GOT3 (cell line): ENCODE measurements at places on chromosomes 13 and 19.

- no peak for DNase-seq
Observed at GRCh38 chr19:18594096-18594823, 5.7 kb downstream of the REX1BD start.

DNA sequence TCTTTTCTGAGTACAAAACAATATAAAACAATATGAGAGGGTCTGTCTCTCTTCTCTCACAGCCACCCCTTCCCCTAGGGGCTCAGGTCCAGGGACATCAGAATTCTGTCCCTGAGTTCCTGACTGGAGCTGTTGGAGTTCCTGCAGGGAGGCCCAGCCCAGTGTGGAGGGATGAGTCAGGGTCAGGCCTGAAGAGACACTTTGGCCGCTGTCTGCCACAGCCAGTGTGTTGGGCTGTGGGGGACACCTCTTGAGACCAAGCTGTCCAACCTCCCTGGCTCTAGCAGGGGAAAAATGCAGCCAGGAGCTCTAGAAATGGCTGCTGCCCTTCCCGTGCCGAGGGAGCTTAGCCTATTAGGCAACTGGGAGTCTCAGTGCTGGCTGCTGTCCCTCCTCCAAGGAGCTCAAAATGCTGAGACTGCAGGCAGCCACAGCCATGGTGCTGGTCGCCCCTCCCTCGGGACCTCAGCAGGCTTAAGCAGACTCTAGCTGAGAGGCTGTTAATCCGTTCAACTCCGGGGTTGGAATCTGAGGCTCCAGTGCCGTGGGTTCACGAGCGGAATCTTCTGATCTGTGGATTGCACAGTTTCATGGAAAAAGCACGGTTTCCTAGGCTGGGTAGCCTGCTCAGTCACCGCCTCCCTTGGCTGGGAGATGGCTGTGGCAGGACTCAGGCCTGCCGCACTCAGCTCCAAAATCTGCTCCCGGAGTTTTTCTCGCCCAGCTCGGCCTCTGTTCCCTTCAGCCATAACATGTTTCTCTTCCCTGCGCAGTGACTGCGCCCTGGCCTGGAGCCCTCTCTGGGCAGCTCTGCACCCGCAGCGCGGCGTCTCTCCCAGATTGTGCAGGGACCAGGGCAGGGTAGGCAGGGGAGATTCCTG lies 3.8 kb upstream of the ZNF626 start:
- DNase-seq = no peak

DNA sequence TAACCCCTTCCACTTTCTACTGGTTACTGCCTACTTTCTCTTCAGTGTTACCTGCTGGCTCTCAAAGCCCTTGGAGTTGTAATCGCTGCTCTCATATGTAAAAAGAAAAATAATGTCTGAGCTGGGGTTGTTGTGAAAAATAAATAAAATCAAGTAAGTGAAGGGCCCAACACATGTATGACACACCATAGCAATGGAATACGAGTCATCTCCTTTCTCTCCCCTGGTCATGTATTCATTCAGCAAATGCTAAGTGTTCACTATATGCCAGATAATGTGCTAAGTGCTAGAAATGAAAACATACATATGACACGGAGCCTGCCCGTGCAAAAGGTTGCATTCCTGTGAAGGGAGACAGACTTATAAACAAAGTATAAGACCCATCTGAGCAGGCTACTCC lies 535.0 kb downstream of the RFC3 start:
- no peak for DNase-seq

DNA sequence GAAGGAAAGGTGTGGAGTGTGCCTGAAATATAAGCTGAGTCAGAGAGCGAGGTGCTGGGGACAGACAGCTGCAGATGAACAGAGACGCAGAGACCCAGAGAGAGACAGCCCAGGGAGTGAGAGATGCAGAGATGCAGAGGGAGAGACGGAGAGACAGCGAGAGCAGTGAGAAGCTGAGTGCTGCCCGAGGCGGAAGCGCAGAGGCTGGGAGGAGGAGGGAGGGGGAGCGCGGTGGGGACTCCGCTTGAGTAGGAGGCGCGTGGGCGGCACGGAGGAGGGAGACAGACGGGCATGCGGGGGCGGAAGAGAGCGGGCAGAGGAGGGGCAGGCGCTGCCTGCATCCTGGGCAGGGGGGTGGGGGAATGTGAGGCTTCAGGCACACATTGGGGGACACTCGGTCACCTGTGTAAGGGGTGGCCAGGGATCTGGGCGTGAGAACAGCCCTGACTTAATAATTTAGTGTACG lies 25.7 kb downstream of the SLC8A2 start:
- no peak for DNase-seq

GRCh38 chr13:73960474-73960873 lies 173.7 kb downstream of the KLF12 start:
- DNase-seq = no peak

GRCh38 chr13:66655847-66656454 lies 574.2 kb downstream of the PCDH9 start:
- no peak for DNase-seq

- no peak for DNase-seq
Observed at GRCh38 chr19:44824761-44825160, 15.9 kb downstream of the BCAM start.

GRCh38 chr19:11383706-11384048 lies 437 bp downstream of the EPOR start:
- DNase-seq = no peak

DNA sequence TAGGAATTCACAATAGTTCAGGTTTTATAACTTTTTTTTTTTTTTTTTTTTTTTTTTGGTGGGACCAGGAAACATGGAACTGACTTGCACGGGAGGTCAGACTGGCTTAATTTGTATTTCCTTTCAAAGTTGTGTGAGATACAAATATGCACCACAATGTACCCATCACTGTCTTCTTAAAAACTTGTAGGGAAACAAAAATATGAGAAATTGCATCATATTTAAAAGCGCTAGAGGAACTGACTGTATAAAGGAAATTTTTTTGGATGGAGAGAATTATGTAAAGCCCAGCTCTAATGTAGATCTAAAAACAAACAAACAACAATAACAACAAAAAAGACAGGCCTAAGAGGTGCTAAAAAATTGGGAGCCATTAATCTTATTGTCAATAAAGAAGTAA lies 246.5 kb downstream of the DCT start:
- no peak for DNase-seq

DNA sequence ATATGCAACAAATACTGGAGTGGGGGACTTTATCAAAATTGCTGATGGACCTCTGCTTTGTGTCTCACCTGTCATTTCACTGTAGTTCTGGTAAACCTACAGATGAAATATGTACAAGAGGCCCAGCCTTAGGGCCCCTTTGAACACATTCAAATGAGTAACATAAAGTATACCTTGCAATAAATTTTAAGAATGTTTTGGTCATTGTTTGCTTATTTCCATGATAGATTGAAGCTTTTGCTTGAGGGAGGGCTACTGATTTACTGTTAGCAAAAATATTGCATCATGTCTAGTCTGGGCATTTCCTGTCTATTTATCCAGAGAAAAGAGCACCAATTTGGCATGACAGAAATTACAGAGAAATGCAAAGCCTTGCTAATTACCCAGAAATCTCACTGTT lies 705.5 kb upstream of the PCDH9 start:
- DNase-seq = no peak

DNA sequence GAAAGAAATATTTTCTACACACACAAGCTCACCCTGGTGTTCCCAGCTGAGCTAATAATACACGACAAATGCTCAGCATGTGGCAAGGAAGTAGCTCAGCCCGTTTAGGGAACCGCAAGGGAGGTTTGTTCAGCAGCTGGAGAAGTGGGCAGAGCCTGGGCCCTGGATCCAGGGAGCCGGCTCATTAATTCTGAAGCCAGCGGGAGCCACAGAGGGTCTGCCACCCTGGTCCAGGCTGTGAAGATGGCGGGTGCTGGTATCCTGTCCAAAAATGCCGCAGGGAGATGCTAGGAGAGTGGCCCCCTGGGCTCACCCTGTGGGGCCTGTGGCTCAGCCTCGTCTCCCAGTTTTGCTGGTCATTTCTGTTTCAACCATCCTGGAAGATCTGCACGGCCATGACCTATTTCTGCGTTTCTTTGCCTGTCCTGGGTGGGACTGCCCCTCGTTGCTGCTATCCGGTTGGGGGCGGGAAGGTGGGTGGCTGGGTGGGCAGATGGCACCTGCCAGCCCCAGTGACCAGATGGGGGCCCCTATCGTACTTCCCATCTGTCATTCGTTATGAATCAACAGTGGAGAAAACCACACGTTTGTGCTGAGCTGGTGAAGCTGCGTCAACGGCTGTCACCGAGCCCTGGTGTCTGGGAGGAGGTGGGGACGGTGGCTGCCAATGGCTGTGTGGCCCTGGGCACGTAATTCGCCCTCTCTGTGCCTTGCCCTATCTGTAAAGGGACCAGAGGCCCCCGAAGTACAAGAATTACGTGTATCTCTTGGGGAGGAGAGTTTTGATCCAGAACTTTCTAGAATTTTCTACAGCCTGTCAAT lies 2.7 kb upstream of the GNA15 start:
- DNase-seq = no peak

GRCh38 chr13:19519049-19519448 lies 42.3 kb downstream of the TPTE2 start:
- DNase-seq = no peak

DNA sequence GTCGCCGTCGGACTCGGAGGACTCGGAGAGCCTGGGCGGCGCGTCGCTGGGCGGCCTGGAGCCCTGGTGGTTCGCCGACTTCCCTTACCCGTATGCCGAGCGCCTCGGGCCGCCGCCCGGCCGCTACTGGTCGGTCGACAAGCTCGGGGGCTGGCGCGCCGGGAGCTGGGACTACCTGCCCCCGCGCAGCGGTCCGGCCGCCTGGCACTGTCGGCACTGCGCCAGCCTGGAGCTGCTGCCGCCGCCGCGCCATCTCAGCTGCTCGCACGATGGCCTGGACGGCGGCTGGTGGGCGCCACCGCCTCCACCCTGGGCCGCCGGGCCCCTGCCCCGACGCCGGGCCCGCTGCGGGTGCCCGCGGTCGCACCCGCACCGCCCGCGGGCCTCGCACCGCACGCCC lies 2.5 kb upstream of the GRWD1 start:
- no peak for DNase-seq

GRCh38 chr19:4443966-4444764 lies 13.4 kb downstream of the UBXN6 start:
- no peak for DNase-seq

- DNase-seq = no peak
Observed at GRCh38 chr19:32442650-32443049, 37.1 kb downstream of the DPY19L3 start.

GRCh38 chr19:39410831-39411080 lies 1.7 kb upstream of the PLEKHG2 start:
- DNase-seq = no peak

- DNase-seq = no peak
Observed at GRCh38 chr13:49443357-49443703, 534 bp downstream of the CAB39L start.

DNA sequence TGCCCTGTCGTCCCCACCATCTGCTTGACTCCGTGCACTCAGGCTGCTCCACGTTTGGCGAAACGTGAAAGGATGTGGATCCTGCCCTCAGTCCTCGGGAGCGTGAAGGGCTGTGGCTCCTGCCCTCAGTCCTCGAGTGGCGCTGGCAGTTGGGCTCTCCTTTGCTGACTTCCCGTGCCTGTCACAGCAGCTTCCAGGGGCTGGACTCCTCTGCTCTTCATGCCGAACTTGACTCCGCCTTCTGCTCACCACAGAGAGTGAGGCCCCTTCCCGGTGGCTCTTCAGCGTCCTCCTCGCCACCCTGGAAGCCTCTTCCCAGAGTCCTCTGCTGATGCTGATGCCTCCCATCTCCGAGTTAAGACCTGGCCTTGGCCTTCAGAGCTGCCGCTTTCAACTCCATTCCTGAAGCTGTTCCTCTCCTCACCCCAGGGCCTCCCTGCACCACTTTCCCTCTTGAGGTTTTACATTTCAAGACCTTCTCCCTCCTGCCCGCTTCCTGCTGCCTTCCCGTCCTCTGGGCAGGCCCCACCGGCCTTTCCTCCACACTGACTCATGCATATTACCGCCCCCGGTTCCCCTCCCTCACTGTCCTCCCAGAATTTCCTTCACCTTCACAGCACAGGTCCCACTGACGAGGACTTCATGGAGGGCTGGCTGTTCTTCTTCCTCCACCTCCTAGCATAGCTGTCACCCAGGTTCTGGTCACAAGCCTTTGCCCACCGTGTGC lies 111.7 kb downstream of the SHISA2 start:
- no peak for DNase-seq

GRCh38 chr19:41533671-41534215 lies 42.2 kb upstream of the CEACAM21 start:
- no peak for DNase-seq

GRCh38 chr13:39952249-39953233 lies 297.1 kb downstream of the COG6 start:
- no peak for DNase-seq

DNA sequence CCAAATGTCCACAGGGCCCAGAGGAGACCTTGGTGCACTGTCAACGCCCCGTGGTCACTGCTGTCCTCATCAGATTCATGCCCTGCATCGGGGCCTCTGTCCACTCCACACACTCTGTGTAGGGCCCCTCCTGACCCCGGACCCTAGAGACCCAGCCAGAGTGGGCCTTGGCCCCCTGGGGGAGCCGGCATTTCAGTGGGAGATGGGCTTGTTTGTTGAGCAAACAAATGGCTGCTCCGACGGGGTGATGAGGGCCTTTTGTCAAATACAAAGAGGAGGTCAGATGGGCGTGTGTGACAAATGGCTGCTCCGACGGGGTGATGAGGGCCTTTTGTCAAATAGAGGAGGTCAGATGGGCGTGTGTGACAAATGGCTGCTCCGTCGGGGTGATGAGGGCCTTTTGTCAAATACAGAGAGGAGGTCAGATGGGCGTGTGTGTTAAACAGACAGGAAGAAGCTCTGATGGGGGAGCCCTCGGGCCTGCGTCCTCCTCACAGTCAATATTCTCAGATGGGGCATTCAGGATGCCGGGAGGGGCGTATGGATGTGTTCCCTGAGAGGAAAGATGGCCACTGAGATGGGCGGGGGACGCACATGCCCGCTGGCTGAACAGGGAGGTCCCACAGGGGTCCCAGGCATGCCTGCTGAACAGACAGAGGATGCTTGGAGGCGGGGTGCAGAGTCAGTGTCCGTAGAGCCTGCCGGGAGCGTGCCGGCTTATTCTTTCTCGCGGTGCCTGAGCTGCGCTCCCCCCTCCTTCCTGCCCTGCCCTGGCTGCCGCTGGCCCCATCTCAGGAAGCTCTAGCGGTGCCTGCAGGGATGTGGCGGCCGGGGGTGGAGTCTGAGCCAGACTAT lies 36.3 kb downstream of the SMIM24 start:
- no peak for DNase-seq

GRCh38 chr13:21837841-21838551 lies 167.1 kb downstream of the FGF9 start:
- no peak for DNase-seq

- no peak for DNase-seq
Observed at GRCh38 chr13:80039000-80039399, 301.9 kb downstream of the SPRY2 start.
